Caki2 (cell line): ENCODE measurements at places on chromosomes 4 and X.
A peak's percentile ranks its signal among the peaks of the same experiment; 100 is the strongest.

- peak; percentile 1 for DNase-seq
Measured at GRCh38 chrX:15749642-15750610, 11.9 kb downstream of the CA5B start.

DNA sequence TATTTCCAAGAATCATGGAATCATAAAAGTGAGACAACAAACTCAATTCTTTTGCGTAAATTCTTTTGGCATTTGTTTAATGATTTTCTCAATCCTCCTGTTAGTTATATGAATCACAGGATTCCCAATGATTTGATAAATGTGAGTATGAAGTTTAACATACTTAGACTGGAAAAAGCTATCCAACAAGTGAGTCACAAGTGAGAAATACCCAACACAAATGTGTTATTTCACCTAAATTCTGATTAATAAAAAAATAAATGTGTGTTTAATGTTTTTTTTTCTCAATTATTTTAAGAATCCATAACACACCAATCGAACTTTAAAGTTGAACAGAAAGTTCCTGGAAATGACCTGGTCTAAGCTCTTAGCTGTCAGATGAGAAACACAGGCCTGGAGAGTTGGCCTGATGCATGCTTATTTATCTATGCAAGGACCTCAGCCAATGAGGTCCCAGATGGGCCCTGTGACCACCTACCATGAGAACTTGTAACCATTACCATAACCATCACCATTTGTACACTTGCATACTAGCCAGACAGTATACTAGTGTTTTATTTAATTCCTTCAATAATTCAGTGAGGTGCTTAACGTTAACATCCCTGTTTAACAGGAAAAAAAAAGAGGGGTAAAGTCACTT, 386.7 kb downstream of the SPRY1 start:
- no peak for DNase-seq

GRCh38 chrX:118631586-118631985, 95.8 kb upstream of the IL13RA1 start:
- DNase-seq, result no peak

- peak; percentile 89 for DNase-seq
Measured at GRCh38 chr4:8198906-8199593, at the start of gene SH3TC1. TSS of gene SH3TC1 (plus strand) at chr4:8199290. CDS start at chr4:8205195, 5,905 bp downstream.

- DNase-seq, result peak; percentile 5
Measured at GRCh38 chr4:165328708-165329107, 1.2 kb downstream of the MSMO1 start.

DNA sequence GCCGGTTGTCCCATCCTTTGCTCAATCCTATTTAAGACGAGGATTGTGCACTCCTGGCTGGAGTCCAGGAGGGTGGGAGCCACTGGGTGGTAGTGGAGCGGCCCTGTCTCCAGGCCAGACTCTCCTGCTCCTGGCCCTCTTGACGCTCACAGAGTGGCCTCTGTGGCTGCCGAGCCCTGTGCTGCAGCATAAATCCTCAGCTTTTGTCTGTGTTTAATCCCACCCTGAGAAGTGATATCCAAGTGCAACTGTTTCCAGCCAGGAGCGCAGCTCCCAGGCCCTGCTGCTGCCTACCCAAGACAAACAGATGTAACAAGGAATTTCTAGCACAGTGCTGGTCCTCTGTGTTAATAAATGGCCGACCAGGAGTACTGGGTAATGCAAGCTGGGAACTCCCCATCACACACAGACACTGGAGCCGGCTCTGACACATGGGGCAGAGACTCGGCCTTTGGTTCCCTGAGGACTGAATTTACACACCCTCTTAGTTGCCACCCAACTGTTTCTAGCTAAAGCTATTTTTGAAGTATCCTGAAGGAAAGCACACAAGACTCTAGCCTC, 85.3 kb downstream of the GATB start:
- DNase-seq, result peak; percentile 6

DNA sequence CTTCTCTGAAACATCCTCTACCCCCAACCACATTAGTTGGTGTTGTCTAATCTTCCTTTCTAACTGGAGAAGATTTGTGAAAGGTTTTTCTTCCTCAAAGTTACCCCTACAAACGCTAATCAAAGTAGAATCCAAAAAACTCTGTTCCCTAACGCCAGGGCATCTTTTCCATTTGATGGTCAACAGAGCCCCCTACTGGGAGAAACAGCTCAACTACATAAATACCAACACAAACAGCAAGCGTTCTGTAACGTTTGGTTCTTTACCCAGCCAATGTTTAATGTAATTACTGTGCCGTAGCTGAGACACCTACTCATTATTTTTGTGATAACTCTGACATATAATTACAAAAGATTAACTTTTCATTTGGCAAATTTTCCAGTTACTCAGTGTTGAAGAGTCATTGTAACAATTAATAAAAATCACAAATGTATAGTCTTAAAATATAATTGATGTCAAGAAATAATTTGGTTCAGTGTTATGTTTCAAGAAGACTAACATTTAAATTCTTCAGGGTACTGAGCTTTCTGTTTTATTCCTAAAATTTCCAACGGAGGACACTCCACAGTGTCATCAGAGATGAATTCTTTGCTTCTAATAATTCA, 94.9 kb upstream of the TBC1D9 start:
- peak; percentile 38 for DNase-seq

DNA sequence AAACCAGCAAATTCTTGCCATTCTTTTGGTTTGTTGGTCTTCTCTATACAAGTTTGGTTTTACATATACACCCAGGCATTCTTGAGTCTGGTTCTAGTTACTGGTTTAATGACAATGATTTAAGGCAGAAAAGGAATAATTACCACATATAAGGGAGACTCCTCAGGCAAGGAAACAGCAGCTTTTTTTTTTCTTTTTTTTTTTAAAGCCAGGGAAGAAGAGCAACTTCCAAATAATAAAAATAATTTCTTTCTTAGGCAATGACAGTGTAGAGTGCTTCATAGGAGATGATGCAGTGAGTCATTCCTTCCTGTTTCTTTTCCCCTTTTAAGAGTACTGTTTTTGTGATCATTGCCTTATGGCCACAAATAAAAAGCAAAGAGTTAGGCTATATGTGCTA, 289.7 kb downstream of the DKK2 start:
- no peak for DNase-seq

DNA sequence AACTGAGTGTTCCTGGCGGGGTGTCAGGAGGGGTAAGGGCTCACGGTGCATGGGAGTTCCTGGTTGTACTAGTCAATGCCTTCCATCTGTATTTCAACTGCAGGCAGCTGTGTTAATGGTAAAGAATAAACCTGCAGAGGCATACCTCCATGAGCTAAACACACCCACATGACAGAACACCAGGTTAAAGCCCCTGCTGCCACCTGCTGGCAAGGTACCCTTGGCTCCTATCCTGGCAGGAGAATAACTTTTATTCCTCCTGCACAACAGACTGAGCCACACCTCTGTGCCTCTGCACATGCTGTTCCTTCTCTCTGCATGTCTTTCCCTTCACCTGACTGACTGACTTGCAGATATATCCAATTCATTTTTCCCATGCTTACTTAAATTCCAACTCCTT, 11.1 kb downstream of the ITIH6 start:
- no peak for DNase-seq

DNA sequence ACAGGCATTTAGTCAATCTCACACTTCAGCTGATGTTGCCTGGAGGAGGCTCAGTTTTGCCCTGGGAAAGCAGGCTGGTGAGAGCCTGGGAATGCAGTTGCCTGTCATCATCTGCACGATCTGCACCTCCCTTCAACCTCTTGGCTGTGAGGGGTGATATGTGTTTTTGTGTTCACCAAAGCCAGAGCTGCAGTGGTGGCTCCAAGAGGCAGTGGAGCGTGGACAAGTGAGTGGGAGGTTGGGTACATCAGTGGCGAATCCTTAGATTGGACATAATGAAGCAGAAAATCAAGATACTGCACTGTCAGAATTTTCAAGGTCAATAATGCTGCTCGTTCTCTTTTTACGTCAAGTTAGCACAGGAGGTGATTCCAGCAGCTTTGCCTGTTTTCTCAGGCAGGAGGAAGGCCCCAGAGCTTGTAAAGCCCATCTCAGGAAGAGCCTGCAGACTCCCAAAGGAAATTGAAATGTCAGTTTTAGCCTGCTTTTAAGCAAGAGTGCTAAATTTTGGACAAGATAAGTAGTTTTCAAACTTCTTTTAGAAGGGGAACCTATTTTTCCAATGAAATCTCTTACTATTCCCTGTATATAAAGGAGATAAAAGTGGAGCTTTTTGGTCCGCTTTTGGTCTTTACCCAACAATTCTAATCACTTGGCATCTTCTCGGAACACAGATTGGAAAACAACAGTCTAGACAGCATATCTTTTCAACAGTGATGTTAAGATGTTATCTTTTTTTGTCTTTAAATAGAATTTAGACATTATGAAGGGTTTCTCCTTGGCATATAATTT, 92.8 kb downstream of the FRAS1 start:
- peak; percentile 11 for DNase-seq

DNA sequence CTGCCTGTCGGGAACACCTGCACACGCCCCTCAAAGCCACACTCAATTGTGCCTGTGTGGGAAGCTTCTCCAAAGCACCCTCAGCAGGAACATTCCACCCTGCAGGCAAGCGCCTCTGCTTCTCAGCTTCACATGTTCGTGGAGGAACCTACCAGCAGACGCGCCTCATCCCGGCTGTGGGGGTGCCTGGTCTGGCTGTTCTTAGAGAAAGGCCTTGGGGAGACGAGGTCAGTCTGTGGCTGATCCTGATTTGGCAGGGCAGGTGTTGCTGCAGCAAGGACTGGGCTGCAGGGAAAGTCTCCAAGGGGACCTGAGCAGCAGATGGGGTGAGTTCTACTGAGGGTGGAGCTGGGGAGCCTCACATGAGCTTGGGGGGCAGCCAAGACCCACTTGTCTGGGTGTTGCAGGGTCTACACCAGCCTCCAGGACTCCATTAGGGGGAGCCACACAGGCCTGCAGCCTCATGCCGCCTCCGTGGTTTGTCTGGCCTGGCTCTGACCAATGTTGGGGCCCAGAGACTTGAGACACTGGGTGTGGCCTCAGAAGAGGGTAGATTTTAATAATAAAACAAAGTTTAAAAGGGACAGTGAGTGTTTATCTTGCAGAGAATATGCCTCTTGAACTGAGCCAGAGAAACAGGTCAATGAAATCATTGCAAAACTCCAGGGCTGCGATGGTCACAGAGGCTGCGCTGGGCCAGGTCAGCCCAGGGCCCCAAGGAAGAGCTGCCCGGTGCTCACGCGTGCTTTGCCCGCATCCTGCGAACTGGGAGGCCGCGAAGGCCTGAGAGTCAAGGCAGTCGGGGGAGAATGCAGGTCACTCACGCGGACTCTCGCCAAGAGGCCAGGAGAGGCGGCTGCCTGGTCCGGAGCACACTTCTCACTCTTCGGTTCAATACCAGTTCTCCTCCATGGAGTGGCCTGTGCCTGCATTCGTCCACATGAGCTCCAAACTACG, 21.1 kb downstream of the RNF212 start:
- DNase-seq, result no peak

DNA sequence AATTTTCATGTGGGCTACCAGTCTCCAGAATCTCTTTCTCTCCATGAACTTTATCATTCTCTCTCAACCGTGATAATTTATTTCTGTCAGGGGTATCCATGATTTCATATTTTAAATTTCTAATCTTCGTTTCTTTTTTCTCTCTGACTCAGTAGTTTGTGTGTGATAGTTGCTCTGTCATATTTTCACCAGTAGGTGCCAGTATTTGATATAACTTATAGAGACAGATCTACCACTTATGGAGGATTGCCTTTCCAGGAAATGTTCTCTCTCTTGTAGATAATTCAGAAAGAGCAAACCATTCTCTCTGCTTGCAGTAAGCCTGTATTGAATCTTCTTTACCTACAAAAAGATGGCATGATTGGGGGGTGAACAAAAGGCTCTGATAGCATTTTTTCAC, 79.3 kb upstream of the DYNLT3 start:
- peak; percentile 15 for DNase-seq

GRCh38 chr4:56317749-56318148, 69.5 kb downstream of the AASDH start:
- DNase-seq, result no peak

DNA sequence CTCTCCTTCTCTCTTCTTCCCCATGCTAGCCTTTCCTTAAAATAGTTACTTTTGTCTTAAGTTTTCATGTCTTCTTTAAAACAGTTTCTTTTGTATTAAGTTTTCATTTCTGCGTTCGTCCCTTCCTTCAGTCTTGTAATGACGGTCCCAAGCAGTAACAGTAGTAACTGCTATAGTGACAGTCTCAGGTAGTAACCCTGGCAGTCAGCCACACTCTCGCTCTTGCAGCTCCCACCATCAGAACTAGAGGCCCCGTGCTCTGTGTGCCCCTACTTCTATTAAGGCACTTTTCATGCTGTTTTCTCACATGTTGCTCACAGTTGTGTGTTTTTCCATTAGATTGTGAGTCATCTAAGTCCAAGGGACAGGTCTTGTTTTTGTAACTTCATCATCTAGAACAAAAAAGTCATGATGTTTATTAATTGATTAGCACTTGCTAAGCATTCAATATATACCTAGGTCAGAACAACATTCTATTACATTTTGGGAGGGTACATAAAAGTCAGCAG, 49.3 kb downstream of the C4orf33 start:
- no peak for DNase-seq

GRCh38 chr4:173466101-173466500, 63.9 kb downstream of the HAND2 start:
- no peak for DNase-seq

DNA sequence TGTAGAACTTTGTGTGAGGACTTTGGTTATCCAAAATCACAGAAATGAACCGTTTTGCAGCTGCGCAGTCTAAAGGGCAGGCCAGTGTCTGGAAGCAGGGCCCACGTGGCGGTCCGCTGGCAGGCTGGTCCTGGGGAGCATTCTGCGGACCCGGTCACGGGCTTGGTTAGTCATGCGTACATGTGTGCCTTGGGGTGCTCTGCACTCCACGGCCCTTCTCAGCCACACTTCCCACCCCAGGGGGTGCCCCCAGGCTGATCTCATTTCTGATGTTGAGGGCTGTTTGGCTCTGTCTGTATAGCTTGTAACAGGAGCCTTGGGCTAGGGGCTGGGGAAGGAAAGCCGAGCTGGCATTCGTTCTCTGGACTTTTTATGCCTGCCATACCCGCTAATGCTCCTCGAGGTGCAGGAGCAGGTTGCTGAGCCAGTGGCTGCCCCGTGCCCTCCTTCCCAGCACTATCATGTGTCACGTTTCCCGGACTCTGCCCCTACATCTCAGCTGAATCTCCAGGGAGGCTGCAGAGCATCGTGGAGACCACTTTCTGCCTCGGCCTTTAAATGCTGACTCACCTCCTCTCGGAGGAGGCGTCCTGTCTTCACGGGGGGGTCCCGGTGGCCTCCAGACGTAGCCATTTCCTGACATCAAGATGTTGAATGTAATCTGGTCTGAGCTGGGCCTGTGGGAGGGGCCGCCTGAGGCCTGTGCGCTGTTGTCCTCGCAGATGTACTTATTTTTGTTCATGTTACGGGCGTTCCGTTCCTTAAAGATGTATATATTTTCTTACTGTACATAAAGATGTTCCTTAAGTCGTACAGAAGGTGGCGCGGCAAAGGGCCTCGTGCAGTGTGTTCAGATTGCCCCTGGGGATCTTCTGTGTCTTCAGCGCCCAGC, 11.4 kb upstream of the TADA2B start:
- no peak for DNase-seq

DNA sequence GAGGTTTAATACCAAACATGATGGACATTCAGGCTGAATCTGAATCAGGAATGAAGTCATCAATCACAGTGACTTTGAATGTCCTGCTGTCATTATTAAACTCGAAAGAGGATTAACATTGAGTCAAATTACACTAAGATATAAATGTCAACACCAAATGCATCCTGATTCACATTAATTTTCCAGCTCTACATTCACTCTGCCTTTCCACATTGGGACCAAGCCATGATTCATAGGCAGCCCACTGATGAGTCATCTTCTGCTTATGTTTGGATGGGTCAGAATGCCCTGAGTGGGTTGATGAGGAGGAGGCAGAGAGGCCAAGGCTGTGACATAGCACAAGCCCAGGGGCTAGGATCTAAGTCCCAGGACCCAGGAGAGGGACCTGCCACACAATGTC, 247.6 kb upstream of the RPS6KA3 start:
- DNase-seq, result peak; percentile 79
